ENCODE measurements at places on chromosomes 6 and 20.

DNA sequence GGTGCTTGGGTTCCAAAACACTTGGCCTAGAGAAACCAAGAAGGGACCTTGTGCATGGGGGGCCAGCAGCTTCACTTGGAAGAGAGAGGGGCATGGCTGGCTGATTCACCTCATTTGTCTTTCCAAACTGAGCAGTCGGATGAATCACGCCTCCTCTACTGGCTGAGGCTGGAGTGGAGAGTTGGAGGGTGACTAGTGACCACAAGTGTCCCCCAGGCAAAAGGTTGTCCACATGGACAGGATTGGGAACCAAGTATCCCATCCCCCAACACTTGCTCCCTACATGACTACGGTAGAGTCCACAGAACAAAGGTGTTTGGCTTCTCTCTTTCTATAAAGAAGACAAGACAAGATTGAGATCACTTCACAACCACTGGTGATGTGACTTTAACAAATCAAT, 875.6 kb downstream of the QKI start:
- DNase-seq: no peak

DNA sequence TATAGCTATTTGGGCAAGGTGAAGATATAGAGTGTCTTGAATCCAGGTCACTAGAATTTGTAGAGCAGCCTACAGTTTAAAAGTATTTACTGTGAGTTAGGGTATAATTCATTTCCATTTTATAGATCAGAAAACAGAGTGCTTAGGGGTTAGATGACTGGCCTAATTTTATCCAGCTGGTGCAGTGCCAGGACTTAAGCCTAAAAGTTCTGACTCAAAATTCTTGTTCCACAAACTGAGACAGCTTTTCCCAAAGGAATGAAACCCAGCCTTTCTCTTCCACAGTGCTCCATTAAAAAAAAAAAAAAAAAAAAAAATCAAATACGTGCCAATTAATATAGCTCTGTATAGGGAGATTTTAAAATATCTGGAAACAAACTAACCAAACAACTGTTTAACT, 441.0 kb upstream of the MARCKS start:
- DNase-seq: no peak

- DNase-seq: no peak
These were observed 12.8 kb upstream of the DNAAF9 start for GRCh38 chr20:3420211-3420707.

DNA sequence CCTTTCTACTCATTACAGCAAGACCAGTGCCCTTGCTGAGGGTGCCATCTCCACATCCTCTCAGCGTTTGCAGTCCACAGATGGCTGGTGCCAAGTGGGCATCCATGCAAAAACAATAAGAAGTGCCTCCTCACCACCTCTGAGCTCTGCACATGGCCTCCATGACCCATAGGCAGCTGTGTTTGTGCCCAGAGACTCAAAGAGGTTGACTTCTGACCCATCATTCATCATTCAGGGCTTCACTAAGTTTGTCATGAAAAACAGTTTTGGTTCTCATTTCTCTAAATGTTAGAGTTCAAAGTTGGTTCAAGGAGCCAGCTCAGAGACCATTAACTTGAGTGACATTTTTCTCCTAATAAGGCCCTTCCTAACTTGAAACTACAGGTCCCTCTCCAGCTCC, 512.6 kb upstream of the MAP3K7 start:
- DNase-seq: no peak

DNA sequence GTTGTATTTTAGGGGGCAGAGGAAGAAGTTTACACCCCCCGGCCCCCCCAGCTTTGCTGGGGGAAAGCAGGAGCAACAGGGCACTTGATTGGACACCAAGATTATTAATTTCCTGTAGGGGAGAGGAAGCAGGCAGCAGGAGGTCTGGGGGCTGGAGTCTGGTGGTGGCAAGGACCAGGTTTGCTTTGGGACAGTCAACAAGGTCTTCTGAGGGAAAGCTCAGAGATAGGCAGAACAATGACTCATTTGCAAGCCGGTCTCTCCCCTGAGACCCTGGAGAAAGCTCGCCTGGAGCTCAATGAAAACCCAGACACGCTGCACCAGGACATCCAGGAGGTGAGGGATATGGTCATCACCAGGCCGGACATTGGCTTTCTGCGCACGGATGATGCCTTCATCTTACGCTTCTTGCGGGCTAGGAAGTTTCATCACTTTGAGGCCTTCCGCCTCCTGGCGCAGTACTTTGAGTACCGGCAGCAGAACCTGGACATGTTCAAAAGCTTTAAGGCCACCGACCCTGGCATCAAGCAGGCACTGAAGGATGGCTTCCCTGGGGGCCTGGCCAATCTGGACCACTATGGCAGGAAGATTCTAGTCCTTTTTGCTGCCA, 1.6 kb downstream of the CLVS2 start:
- DNase-seq: no peak

DNA sequence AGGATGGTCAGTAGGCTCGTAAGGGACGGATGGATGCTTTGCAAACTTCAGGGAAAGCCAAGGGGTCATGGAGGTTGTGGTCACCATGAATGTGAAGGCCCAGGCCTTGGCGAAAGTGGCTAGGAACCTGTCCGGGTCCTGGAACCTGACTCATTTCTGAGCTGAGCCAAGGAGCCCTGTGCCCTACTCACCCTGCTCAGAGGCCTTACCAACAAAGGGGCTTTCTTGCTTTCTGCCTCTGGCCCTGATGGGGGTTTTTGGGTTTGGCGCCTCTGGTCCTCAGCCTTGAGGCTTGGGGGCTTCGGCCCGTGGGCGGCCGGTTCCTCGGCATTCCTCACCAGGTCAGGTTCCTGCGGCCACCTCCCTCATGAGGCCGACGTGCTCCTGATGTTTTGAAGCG, 155.1 kb downstream of the DTNBP1 start:
- DNase-seq: no peak

DNA sequence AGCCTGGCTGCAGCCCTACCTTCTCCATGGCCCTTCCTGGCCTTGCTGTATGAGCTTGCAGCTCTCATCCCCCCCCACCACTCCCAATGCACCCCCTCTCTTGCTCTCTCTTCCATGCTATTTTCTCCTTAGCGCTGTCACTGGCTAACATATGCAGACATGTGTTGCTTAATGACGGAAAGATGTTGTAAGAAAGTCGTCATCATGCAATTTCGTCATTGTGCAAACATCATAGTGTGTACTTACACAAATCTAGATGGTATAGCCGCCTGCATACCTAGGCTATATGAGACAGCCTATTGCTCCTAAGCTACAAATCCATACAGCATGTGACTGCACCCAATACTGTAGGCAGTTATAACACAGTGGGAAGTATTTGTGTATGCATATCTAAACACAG, 27.0 kb downstream of the ANGPT4 start:
- no peak for DNase-seq

DNA sequence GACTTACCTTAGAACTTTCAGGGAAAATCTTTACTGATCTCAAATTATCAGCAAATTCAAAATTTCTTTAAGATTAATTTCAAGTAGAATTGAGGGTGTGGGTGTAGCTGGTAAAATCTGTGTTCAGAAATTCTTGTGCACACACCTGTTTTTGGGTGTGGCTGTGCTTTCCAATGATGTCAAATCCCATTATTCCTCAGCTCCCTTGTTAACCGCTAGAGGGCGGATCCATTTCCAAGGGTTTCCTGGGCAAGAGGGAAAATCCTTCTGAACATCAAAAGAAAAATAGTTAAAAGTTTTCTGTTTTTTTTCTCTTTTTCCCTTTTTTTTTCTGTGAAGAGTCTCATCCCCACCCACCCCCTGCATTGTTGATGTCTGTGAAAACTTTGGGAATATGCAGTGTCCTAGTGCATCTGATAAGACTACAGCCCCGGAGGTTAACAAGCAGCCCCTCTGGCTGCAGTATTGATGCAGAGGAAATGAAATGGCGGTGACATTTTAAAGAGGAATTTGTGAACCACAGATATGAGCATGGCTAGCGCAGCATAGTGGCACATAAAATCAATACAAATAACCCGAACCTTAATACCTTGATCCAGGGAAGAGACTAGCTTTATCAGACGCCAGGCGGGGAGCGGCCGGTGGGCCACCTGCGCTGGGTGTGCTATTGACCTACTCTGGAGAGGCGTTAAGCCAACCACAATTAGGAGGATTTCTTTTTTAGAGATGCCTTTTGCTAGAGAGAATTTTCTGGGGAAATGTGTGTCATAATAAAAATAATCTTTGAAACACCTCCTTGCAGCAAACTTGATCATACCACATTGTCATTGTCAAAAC, 130.9 kb downstream of the FOXA2 start:
- no peak for DNase-seq

DNA sequence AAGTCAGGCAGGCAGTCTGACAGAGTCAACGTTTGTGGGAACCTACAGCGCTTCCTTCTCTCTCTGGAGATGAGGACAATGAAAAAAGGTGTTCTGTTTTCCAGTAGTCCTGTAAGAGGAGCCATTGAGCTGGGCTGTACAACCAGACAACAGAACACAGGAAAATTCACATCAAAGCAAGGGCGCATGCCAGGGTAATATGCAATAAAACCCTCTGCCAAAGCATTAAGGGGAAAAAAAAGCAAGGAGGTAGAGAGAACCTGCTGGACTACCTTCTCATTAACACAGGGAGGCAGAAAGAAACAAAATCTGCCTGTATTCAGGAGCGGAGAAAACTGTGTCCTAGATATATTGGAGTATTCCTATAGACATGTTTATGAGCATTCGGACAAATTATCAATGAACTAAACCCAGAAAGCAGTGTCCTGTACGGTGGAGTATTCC, 1.3 kb downstream of the RNF24 start:
- DNase-seq: no peak
